ENCODE measurements at places on chromosomes 1 and 21.

DNA sequence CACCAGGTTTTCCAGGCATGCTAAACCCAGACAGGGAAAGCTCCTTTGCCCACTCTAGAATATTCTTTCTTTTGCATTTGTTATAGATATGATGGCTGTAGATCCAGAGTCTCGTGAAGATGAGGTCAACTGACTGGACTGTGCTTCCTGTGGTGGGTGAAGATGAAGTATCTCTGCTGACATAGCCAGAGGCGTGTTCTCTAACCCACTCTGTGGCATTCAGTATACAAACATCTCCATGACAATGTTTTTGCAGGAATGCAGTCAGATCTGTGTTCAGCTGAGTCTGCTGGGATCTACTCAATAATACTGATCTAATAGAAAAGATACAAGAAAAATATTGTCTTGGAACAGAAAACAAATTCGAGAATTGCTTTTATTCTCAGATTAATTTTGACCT lies 11.3 kb downstream of the RWDD2B start:
- DNase-seq: no peak

DNA sequence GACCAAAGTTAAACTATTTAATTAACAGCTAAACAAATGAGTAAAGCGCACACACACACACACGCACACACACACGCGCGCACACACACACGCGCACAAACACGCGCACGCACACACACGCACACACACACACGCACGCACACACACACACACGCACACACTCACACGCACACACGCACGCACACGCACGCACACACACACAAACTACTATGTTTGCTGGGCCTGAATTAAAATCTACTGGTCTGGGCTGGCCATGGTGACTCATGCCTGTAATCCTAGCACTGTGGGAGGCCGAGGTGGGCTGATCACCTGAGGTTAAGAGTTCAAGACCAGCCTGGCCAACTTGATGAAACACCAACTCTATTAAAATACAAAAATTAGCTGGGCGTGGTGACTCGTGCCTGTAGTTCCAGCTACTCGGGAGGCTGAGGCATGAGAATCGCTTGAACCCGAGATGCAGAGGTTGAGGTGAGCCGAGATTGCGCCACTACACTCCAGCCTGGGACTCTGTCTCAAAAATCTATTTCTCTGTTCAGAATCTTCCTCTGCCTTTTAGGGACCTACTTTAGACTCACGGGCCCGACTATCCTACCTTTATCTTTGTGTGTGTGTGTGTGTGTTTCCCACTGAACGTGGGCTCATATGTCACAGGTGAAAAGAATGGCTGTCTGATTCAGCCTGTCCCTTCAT lies 37.5 kb upstream of the DNAJC11 start:
- no peak for DNase-seq

DNA sequence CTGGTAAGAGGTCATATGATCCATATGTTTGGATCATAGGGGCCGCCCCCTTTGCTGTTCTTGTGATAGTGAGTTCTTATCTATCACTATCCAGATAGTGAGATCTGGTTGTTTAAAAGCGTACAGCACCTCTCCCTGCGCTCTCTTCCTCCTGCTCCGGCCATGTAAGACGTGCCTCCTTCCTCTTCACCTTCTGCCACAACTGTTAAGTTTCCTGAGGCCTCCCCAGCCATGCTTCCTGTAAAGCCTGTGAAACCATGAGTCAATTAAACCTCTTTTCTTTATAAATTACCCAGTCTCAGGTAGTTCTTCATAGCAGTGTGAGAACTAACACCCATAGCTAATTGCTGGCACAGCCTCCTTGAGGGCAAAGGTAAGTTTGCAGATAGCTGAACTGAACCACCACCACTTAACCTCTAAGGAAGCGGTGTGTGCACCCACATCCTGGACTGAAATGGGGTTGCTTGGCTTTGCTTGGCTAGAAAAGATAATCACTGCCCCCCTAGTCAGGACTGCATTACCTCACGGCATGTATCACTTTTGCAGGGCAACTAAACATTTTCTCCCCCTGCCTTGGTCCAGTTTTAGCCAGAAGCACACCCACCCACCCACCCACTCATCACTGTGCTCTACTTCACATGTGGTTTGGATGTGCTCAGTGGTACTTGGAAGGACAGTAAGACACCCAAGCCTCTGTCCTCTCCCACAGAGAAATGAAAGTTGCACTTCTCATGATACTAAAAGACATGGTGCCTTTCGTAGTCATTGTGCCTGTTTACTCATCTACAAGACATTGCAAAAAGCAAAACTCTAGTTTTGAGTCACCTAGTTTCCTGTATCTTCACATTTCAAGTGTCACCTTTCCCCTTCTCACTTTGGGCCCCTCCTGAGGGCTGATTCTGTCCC lies 23.1 kb upstream of the PTAFR start:
- peak; percentile 53 for DNase-seq

DNA sequence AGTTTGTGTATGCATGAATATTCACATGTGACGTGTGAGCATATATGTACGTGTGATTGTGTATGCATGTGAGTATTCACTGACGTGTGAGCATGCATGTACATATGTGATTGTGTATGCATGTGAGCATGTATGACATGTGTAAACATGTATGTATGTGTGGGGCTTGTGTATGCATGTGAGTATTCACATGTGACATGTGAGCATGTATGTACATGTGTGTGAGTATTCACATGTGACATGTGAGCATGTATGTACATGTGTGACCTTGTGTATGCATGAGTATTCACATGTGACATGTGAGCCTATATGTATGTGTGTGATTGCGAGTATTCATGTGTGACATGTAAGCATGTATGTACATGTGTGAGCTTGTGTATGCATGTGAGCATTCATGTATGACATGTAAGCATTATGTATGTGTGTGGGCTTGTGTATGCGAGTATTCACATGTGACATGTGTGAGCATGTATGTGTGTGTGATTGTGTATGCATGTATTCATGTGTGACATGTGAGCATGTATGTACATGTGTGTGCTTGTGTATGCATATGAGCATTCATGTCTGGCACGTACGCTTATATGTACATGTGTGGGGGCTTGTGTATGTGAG lies 47.8 kb downstream of the COL18A1 start:
- DNase-seq: no peak

DNA sequence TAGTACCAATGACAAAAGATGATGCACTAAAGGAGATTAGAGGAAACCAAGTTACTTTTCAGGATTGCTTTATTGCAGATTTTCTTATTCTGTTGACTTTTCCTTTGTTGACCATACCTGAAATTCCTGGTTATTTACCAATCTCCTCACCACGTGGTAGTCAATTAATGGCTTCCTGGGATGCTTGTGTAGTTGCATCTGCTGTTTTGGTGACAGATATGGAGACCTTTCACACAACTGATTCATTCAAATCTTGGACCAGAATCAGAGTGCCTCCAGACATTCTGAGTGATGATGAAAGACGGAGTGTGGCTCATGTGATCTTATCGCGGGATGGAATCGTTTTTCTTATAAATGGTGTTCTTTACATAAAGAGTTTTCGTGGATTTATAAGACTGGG lies 91.3 kb downstream of the CATSPERE start:
- DNase-seq: no peak

GRCh38 chr1:245807954-245808719 lies 653.4 kb downstream of the KIF26B start:
- no peak for DNase-seq

- no peak for DNase-seq
These were observed 247.6 kb downstream of the KCNJ6 start for GRCh38 chr21:37668462-37669239.

GRCh38 chr1:179601093-179601492 lies 9.5 kb downstream of the TDRD5 start:
- no peak for DNase-seq
